ENCODE measurements at places on chromosomes 1 and 21. TPM values are rescaled to one million over a fixed set of nuclear protein-coding genes. Genes with fewer than 3 reads are reported as not detected.

Gene TENT5C
- 0.07 TPM for total RNA-seq

Gene CFHR2
- total RNA-seq: not detected

Gene SPATA45
- not detected for total RNA-seq

Gene MPL
- not detected for total RNA-seq

Gene CCDC24
- 8.9 TPM for total RNA-seq

Gene HLX
- total RNA-seq: 6.2 TPM

Measured in A549 treated with ZK216348 at 1 μM for 4 hours (cell line).